ENCODE measurements at places on chromosomes 1 and 21.

GRCh38 chr1:69403756-69404320 is 163.9 kb upstream of the LRRC7 start:
- no peaks in the 10 kb centered on the region for H3K36me3 ChIP-seq
- no peaks in the 10 kb centered on the region for H3K4me1 ChIP-seq
- no peak for DNase-seq
- H3K4me3 ChIP-seq = no peak overlapping the region
- H3K27me3 ChIP-seq = no peaks in the 10 kb centered on the region
- no peak overlapping the region for H3K27ac ChIP-seq

- DNase-seq = peak; percentile 83
- peaks cover 9% of the 10 kb centered on the region for H3K4me1 ChIP-seq
- no peak overlapping the region for H3K4me3 ChIP-seq
- H3K36me3 ChIP-seq = no peaks in the 10 kb centered on the region
- H3K27ac ChIP-seq = no peak overlapping the region
- H3K27me3 ChIP-seq = no peaks in the 10 kb centered on the region
These were observed 164.4 kb upstream of the PALMD start for GRCh38 chr1:99481391-99481996.

- H3K27me3 ChIP-seq = no peaks in the 10 kb centered on the region
- H3K4me1 ChIP-seq = no peaks in the 10 kb centered on the region
- H3K36me3 ChIP-seq = no peaks in the 10 kb centered on the region
- DNase-seq = no peak
These were observed 58.9 kb downstream of the DIPK1A start for GRCh38 chr1:92902406-92902744.

DNA sequence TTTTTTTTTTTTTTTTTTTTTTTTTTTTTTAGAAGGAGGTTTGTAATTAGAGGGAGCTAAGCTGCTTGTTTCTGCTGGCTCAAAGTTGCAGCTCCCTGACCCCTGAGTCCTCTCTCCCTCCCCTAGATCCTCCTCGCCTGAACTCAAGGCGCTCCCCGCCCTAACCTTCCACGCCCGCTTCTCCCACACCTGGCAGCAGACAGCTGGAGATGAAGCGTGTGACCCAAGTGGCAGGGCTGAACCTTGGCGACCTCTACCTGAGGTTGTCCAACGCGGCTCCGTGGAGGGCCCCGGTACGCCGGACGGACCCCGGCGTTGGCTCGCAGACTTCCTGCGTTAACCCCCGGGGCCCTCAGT is 795 bp downstream of the NGF start:
- H3K27me3 ChIP-seq = peaks cover 30% of the 10 kb centered on the region
- no peak for DNase-seq
- peak overlapping the region; percentile 71 for H3K27ac ChIP-seq
- H3K36me3 ChIP-seq = no peaks in the 10 kb centered on the region
- peak overlapping the region; percentile 34 for H3K4me3 ChIP-seq
- H3K4me1 ChIP-seq = peaks cover 9% of the 10 kb centered on the region

All from lung (tissue), 17 donors.